ENCODE measurements at places on chromosomes 6 and 20.
A peak's percentile ranks its signal among the peaks of the same experiment; 100 is the strongest.

DNA sequence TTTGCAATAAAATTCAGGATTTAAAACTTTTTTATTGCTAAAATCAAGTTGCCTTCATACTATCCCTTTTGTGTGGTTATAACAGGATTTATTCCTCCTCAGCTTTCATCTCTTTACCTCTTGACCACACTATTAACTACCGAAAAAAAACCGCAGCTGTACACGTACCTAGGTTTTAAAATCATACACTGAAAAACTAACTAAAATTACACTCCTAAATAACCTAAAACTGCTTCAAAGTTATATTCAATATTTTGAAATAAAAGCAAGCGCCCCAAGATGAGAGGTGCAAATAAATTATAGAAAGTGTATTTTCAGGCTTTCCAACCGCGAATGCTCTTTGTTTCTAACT, 1.4 kb downstream of the MPC1 start:
- DNase-seq: no peak

GRCh38 chr6:22800451-22800850, 231.1 kb downstream of the HDGFL1 start:
- no peak for DNase-seq

GRCh38 chr6:4637691-4638433, 138.3 kb upstream of the CDYL start:
- peak; percentile 36 for DNase-seq

DNA sequence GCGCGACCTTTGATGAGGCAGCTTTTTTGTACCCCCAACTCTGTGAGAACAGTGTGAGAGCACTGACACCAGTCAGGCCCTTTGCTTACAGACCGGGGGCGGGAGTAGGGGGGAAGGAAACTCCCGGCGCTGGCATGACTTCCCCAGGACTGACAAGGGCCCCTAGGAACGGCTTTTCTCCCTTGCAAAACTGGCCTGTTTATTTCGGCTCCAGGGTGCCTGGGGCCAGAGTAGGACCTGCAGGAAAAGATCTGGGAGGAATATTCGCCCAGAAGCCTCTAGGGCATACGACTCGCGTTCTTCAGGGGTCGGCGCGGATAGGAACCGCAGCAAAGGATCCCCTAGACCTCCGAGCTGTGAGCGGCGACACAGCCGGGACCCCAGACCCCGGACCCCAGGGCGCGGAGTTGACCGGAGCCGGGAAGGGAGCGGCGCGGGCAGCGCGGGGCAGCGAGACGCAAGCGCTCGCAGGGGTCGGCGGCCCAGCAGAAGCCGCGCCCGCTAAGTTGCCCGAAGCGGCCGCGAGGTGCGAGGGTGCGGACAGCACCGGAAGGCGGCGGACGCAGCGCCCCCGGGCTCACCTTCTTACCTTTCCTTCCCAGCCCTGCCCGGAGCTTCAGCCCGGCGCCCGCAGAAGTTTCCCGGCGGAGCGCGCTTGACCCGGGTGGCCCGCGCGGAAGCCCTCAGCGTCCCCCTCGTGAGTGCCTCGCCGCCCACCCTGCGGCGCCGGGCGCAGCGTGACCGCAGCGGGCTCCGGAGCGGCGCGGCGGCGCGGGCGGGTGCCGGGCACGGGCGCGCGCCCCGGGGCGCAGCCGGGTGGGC, at the start of gene POPDC3:
TSS of gene POPDC3 (minus strand) at position 771 of the 822 bp plus-strand sequence. CDS start 18,105 bp downstream, outside the sequence.
- peak; percentile 2 for DNase-seq

GRCh38 chr20:3812975-3813847, 7.1 kb upstream of the AP5S1 start:
- DNase-seq: no peak

DNA sequence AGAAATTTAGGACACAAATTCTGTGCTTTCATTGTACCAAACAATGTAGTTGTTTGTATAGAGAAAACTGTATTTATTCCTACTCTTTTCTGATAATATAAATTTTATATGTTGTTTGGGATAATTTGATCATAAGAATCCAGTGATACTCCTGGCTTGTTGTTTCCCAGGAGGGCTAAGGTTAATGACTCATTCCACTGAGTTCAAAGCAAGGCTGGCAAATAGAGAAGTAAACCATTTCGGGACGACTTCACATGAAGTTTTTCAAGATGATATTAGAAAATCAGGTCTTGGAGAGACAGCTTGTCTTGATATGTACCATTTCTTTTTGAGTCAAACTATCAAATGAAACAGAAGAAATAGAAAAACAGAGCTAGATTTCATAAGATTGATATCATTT, 326.1 kb upstream of the CNR1 start:
- no peak for DNase-seq

- DNase-seq: no peak
Observed at GRCh38 chr20:9301129-9302090, 213.0 kb upstream of the LAMP5 start.

- no peak for DNase-seq
Observed at GRCh38 chr20:37932919-37933318, 30.0 kb downstream of the VSTM2L start.

DNA sequence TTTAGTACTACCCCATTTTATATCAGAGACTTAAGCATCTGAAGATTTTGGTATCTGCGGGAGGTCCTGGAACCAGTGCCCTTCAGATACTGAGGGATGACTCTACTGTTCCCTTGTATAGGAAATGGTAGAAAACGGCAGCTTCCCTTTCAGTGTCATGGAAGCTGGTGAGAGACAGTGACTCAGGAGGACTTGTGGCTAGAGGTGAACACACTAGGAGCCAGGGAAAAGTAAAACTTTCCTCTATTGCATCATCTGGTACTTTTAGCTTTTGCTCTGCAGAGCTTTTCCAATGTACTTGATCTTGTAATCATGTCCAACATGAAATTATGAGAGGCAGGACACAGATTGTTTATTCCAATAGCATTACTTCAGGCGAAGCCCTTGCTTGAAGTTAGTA, 45.0 kb downstream of the RNF144B start:
- no peak for DNase-seq
